ENCODE measurements at places on chromosomes 5 and 9.

GRCh38 chr5:141663506-141663905 is 12.3 kb upstream of the FCHSD1 start:
- no peak for DNase-seq

GRCh38 chr5:155104441-155104840 is 90.9 kb downstream of the KIF4B start:
- DNase-seq: no peak

GRCh38 chr5:122997294-122997693 is 39.2 kb downstream of the PPIC start:
- no peak for DNase-seq

- DNase-seq: no peak
Measured at GRCh38 chr9:29203244-29203930, 1630.1 kb upstream of the C9orf72 start.

GRCh38 chr5:670396-671270 is 22.5 kb downstream of the TPPP start:
- DNase-seq: no peak

GRCh38 chr9:121454972-121455371 is 44.7 kb downstream of the GGTA1 start:
- no peak for DNase-seq

- no peak for DNase-seq
Measured at GRCh38 chr9:135242406-135242805, 154.9 kb downstream of the OLFM1 start.

GRCh38 chr9:127876026-127876763 is 1.3 kb downstream of the AK1 start:
- no peak for DNase-seq

DNA sequence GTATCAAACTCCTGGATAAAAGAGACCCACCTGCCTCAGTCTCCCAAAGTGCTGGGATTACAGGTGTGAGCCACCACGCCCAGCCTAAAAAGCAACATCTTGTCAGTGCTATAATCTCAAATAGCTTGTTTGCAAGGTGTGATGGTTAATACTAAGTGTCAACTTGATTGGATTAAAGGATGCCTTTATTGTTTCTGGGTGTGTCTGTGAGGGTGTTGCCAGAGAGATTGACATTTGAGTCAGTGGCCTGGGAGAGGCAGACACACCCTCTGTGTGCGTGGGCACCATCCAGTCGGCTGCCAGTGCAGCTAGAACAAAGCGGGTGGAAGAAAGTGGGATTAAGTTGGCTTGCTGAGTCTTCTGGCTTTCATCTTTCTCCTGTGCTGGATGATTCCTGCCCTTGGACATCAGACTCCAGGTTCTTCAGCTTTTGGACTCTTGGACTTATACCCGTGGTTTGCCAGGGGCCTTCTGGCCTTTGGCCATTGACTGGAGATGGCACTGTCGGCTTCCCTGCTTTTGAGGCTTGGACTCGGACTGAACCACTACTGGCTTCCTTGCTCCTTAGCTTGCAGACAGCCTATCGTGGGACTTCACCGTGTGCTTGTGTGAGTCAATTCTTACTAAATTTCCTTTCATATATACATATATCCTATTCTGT is 28.1 kb downstream of the TARS1 start:
- no peak for DNase-seq

- DNase-seq: no peak
Measured at GRCh38 chr5:71810023-71810422, 90.9 kb downstream of the CARTPT start.

GRCh38 chr5:83891261-83891660 is 170.6 kb upstream of the HAPLN1 start:
- DNase-seq: no peak

- no peak for DNase-seq
Measured at GRCh38 chr5:94693043-94693822, 74.8 kb downstream of the SLF1 start.

GRCh38 chr5:128825826-128826225 is 139.5 kb upstream of the SLC27A6 start:
- no peak for DNase-seq

DNA sequence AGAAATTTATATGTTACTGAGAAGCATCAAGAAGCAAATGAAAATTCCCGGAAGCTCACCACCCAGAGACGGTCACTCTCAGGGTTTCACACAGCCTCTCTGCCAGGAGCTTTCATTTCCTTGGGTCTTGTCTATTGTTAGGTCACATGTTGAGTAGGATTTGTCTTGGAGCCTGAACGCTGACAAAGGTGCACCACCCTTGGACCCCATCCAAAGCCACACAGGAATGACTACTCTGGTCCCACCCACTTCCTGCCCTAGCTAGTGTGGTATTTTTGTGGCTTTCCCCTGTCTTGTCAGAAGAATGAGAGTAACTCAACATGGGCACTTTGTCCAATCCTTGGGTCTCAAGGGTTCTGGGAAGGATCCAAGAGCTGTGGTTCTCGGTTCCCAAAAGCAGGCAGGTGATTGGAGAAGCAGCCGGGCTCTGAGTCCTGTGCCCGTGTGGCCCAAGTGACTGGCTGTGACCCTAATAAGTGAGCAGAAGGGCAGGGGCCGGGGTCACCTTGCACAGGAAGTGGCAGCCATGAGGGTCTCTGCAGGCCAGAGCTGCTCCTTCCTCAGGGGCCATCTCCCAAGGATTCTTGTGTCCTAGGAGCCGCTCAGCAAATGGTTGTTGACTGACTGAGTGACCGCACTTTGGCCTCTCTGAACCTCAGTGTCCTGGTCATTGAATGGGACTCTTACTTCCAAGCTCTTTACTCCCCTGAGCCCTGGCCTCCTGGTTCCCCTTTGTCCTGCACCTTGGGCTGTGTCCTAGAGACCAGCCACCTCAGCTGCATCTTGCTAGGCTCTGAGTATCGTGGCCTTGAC is 6.9 kb downstream of the FGD3 start:
- DNase-seq: peak; percentile 40

- no peak for DNase-seq
Measured at GRCh38 chr5:3853362-3853761, 257.7 kb downstream of the IRX1 start.

DNA sequence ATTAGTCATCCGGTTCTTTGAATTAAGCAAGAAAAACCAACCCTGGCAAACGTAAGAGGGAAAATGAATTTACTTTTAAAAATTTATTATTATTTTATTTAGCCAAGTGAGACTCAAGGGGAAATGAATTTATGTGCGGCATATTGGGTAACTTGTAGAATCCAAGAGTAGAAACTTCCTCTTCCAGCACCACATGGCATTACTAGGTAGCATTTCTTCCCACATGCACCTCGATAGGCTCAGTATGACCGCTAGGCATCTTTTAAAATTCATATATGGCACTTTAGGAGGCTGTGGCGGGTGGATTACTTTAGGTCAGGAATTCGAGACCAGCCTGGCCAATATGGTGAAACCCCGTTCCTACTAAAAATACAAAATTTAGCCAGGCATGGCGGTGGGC is 17.6 kb upstream of the MYO10 start:
- no peak for DNase-seq

GRCh38 chr5:71782393-71782770 is 63.3 kb downstream of the CARTPT start:
- DNase-seq: no peak

- no peak for DNase-seq
Measured at GRCh38 chr9:128718475-128718874, 5.5 kb downstream of the ZDHHC12 start.

- DNase-seq: no peak
Measured at GRCh38 chr5:28398185-28398584, 1359.8 kb upstream of the CDH9 start.

DNA sequence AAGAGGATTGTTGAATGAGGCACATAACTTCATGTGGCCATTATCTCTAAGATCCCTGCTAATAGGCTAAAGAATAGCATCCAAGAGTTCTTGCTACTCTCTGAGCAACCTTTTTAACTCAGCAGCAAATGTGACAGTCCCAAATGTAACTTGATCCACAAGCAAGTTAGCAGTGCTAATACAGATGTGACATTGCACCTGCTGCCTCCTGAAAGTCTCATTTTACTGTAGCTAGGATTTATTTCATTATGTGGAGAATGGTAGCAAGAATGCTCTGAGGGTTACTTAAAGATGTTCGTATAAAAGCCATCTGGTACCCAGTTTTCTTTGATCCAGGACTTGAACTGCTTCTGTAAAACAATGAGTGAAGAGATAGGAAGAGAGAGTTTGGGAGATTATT is 45.8 kb downstream of the CDH10 start:
- no peak for DNase-seq

GRCh38 chr9:125375820-125376219 is 114.2 kb downstream of the GAPVD1 start:
- DNase-seq: no peak

DNA sequence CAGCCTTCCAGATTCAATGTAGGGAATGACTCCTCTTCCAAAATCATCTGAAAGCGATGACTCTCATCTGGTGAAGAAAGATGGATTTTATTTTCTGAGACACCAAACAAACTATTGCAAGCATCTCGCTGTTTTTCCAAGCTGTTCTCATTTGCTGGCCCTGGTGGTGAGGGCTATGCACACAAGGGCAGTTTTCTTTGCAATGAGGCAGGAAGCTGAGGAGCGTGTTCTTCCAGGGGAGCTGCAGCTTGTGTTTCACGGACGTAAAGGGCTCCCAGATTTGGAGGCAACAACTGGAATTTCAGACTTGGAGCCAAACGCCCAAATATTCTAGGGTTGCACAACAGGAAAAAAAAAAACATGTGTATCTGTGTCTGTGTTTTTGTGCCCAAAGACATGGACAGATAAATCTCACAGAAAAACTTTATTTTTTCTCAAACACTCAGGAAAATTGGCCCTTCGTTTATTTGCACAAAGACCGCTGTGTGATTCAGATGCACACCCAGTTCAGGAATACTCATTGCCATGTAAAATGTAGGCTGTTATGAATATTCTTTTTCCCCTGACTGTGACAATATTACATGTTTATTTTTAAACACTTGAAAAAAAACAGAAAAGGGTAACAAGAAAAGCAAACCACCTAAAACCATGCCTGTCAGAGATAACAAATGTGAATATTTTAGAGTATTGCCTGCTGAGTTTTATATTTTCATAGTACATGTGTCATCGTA is 151.3 kb downstream of the GAS1 start:
- no peak for DNase-seq

DNA sequence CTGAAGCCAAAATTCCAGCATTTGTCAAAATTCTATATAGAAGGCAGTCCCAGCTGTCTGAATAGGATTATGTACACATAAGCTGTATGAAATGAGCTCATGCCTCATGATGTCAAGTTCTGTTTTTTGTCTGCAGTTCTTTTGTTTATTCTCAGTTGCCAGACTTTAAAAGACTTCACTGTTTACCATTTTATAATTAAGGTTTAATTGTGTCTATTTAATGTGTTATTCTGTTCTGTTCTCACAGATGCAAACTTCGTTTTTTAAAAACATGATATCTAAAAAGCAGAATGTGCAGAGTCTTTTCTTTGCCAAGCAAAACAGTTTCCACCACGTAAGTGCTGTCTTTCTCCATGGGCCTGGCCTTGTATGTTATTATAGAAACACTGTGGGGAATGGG is 31.1 kb downstream of the ERAP1 start:
- no peak for DNase-seq

- DNase-seq: no peak
Measured at GRCh38 chr5:95712347-95712958, 18.7 kb upstream of the RHOBTB3 start.

- DNase-seq: no peak
Measured at GRCh38 chr5:71829206-71829605, 110.1 kb downstream of the CARTPT start.

DNA sequence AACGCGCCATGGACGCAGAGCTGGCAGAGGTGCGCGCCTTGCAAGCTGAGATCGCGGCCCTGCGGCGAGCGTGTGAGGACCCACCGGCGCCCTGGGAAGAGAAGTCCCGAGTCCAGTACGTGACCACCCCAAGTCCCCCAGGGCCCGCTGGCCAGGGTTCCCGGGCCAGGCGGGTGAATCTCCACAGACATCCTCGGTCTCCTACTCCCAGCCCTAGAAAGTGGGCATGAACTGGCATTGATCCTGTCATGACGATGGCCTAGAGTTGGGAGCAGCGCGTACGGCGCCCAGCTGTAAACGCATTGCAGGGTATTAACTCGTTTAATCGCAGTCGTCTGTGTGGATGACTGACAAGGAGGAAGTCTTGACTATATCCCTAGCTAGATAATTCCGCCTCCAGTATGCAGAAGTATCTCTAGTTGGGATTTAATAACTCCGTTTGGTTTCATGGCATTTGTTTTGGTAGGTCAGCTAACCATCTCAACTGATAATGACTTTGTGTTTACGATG is 293 bp downstream of the CENPP start:
- DNase-seq: no peak

DNA sequence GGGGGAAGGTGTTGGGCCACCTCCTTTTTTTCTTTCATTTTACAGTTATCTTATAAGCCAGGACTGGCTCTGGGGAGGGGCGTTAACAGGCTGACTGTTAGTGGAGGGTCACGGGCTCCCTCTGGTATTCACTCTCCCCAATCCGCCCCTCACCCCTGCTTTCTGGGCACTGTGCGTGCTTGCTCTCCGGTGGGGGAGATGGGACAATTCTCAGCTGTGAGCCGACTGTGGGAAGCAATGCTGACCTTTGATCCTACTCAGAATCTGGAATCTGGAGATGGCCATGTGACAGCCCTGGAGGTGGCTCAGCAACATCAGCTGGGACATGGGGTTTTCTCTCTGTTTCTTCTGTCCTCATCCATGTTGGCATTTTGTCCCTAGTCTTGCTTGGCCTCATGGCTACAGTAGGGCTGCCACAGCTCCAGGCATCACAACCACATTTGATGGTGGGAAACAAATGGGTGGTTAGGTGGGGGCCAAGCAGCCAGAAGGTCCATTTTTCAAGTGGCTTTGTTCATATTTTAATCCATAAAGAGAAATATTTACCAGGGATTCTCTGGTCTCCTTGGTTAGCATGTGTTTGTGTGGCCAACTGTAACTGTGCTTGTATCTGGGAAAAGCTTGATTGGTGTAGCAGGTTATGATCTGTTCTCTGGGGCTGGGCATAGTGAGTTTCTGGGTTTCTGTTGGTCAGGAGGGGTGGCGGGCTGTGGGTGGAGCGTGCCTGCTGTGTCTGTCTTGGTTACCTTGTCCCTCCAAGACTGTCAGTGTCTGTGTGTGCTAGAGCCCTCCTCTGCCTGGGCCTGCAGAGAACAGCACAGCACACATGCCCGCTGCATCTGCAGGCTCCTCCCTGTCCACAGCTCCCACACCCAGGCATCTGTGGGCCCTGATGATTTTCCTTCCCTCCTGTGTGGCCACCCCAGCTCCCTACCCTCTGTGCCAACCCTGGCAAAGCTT is 12.4 kb downstream of the WNK2 start:
- DNase-seq: no peak

DNA sequence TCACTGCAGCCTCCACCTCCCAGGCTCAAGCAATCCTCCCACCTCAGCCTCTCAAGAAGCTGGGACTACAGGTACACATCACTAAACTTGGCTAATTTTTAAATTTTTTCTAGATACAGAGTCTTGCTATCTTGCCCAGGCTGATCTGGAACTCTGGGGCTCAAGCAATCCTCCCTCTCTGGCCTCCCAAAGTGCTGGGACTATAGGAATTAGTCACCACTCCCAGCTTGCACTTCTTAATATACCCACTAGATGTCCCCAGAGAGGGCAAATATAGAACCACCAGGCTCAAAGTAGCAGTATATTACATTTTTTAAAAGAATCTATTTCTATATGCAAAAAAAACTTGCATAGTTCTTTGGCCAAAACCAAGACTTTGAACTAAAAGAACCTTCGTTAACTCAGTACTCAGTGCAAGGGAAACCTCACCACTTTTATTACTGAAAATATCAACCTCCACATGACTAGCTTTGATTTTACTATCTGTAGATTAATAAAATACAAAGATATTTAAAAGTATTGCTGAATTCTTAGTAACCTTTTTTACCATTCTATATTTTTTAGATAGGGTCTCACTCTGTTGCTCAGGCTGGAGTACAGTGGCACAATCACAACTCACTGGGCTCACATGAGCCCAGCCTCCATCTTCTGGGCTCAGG is 25.8 kb upstream of the HSD17B3 start:
- DNase-seq: peak; percentile 8

Data from stimulated activated CD4-positive, alpha-beta T cell treated with anti-CD3 and anti-CD28 coated beads, Interleukin-1b, Interleukin-23, amount 100 ng/mL, for 1 hour (primary cell).